Activated CD4-positive, alpha-beta T cell treated with anti-CD3 and anti-CD28 coated beads for 1 hour (primary cell): ENCODE measurements at places on chromosomes 2 and 18.

- no peak for DNase-seq
Observed at GRCh38 chr2:160892204-160892603, 268.0 kb upstream of the TANK start.

- no peak for DNase-seq
Observed at GRCh38 chr18:13620818-13621445, 105.4 kb downstream of the FAM210A start.

GRCh38 chr2:1609485-1610095, 134.7 kb downstream of the PXDN start:
- no peak for DNase-seq

- DNase-seq: no peak
Observed at GRCh38 chr2:65098741-65099140, 31.2 kb downstream of the RAB1A start.

DNA sequence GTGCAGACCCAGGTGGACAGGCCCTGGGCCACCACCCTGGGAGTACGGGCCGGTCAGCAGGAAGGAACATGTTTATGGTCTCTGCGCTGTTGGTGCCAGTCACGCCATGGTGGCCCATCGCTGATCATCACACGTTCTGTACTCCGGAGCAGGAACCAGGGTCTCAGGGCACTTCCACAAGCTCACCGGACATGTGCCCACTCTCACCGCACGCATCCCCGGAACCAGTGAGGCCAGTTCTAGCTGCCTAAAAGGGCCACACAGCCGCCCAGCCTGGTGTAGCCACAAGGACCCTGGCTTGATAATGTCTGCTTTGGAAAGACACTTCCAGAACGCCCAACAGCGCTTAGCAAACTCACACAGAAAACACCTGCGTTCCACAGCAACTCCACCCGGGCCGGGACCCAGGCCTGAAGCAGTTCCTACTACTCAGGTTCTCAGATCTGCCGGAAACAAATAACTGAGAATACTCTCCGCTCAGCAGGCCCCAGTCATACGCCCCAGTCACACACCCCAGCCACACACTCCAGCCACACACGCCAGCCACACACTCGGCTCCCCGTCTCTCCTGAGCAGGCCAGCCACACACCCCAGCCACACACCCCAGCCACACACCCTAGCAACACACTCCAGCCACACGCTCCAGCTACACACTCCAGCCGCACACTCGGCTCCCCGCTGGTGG, 123.3 kb downstream of the HDAC4 start:
- no peak for DNase-seq

GRCh38 chr2:160392201-160392600, 101.4 kb downstream of the RBMS1 start:
- no peak for DNase-seq

- no peak for DNase-seq
Observed at GRCh38 chr2:237441605-237442274, 27.8 kb upstream of the COL6A3 start.

DNA sequence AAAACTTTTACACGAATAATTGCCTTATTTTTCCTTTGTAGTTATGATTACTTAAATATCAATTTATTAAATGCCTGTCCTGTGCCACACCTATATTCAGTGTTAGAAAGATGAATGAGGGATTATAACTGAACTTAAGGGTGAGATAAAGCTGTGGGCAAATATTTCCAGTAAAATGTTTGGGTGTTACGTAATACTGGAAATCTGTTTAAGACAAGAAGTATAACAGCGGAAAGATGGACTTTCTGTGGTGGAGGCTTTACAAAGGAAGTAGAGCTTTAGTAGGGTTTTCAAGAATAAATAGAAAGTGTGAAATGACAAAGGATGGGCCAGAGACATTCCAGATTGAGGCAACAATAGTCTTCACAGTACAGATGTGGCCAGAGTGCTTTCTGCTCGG, 927.0 kb downstream of the DPP10 start:
- no peak for DNase-seq
